ENCODE measurements at places on chromosomes 11 and 22.

DNA sequence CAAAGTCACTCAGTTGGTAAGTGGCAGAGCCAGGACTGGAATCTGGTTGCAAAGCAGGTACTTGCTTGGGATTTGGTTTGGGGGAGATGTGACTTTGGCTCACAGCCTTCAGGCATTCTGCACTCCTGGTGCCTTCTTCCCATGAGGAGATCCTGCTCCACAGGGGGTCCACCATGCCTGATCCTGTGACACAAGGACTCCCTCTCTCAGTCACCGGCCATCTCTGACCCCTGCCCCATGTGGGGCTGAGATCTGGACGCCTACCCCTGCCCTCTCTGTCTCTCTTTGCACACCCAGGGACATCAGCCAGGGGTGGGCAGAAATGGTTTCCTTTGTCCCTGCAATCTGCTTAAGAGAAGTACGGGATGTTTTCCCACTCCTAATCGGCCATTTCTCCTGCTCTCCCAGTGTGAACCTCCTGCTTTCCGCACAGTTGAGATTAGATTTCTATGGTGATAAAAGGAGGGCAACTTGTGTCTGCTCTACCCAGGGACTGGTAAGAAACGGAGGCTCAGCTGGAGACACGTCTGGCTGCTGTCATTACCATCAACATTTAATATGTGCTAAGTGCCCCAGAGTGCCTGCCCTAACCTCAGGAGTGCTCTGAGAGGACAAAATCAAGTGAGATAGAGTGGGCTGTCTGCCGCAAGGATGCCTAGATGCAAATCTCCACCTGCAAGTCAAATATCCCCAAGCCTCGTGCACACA lies 11.1 kb upstream of the FXYD6 start:
- no peak for DNase-seq

GRCh38 chr11:31768749-31769640 lies 42.1 kb downstream of the PAX6 start:
- DNase-seq, result peak; percentile 87

GRCh38 chr11:120890609-120891320 lies 133.1 kb upstream of the TBCEL start:
- no peak for DNase-seq

DNA sequence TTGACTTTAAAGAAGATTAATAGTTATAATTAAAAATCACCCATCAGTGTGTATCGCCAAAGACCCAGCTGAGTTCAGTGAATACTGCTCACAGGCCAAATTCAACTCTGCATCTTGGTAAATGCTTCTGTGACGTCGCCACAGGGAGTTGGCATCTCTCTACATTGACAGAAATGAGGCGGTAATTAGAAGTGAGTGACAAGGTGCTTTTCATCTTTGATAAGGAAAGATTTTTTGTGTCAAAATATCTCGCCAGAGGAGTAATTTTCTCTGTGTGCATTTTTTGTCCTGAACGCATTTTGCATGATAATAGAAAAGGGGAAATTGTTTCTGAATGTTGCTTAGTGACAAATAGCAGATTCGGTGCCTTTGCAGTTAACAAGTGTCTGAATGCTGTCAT lies 345.8 kb downstream of the CNTN5 start:
- DNase-seq, result no peak

DNA sequence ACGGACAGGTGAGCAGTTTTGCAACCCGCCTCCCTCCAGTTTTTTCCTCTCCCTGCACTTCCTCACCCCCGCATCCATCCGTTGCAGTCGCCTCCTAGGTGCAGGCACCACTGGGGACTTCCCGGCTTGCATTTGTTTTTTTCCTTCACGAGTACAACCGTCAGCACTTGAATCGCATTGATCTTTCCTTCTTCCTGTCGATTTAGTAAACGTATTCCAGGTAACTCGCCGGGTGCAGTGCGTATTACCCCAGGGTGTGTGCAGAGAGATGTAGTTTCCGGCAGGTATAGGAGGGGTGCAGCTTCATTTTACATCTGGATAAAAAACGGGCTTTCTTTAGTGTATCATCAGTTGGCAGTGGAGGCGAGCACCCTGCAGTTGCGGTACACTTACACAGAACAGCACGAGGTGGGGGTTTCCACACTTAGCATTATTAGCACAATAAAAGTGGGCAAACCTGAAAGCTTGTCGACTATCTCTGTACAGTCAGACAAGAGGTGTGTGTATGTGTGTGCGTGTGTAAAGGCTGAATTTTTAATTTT lies at the start of gene SORL1-AS1:
TSS of gene SORL1-AS1 (minus strand) at position 359 of the 542 bp plus-strand sequence.
- peak; percentile 56 for DNase-seq

DNA sequence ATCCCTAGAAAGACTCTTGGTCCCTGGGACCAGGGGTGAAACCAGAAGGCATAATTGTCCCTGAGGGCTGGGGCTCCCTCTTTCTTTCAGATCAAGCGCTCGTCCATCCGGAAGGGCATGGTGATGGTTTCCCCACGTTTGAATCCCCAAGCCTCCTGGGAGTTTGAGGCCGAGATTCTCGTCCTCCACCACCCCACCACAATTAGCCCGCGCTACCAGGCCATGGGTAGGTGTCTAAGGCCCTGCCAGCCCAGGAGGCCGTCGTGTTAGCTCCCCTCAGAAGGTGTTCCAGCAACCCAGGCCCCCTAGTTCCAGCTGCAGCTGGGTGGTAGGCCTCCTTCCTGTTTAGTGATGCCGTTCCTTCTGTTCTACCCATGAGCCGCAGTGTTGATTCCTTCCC lies 21.4 kb downstream of the GTPBP1 start:
- DNase-seq, result no peak

DNA sequence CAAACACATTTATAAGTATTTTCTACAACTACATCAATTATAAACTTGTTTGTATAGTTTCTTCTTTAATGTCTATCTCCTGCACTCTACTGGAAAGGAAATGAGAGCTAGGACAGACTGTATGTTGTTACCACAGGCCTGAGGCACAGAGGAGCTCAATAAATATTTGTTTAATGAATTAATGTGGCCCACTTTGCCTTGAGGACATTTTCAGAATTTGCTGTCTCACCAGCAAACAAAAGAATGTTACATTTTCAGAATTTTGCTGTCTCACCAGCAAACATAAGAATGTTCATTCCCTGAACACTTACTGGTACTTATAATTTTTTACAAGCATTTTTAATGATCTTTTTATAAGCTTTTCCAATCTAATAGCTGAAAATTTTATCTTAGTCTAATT lies 41.9 kb upstream of the WNT7B start:
- DNase-seq, result no peak

GRCh38 chr11:124830749-124831148 lies 30.5 kb upstream of the MSANTD2 start:
- DNase-seq, result no peak

GRCh38 chr22:26822313-26822712 lies 164.9 kb downstream of the MIAT start:
- no peak for DNase-seq

GRCh38 chr11:127098684-127099083 lies 98.1 kb upstream of the KIRREL3 start:
- no peak for DNase-seq

GRCh38 chr22:37747080-37747714 lies 50.3 kb downstream of the TRIOBP start:
- DNase-seq, result no peak

DNA sequence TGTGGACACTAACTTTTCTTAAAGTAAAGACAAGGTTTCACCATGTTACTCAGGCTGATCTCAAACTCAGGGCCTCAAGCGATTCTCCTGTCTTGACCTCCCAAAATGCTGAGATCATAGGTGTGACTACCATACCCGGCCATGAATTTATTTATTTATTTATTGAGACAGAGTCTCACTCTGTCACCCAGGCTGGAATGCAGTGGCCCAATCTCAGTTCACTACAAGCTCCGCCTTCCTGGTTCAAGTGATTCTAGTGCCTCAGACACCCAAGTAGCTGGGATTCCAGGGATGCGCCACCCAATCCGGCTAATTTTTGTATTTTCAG lies 29.7 kb upstream of the PCF11 start:
- DNase-seq, result no peak

GRCh38 chr11:60500276-60500910 lies 7.8 kb downstream of the MS4A12 start:
- DNase-seq, result no peak

GRCh38 chr22:45469281-45470073 lies 33.2 kb upstream of the FBLN1 start:
- no peak for DNase-seq

DNA sequence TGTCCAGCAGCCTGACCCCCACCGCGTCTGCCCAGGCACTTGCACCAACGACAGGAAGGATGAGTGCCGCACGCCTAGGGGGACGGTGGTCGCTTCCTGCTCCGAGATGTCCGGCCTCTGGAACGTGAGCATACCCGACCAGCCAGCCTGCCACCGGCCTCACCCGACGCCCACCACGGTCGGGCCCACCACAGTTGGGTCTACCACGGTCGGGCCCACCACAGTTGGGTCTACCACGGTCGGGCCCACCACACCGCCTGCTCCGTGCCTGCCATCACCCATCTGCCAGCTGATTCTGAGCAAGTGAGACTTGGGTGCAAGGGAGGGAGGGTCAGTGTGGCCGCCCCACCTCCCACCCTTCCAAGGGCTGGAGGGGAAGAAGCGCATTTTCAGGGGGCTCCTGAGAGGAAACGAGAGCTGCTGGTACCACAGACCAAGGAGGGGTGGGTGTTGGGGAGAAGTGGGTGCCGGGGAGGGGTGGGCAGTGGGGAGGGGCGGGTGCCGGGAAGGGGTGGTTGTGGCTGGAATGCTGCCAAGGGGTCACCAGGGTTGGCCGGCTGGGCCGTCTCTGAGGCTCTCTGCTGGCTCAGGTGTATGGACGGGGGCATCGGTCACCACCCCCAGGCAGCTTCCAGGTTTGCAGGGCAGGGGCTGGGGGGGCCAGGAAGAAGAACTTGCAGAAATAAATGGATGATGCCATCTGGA lies 27.7 kb upstream of the MUC5B start:
- DNase-seq, result no peak

GRCh38 chr22:49589301-49589700 lies 238.4 kb downstream of the BRD1 start:
- DNase-seq, result no peak

- peak; percentile 69 for DNase-seq
Measured at GRCh38 chr22:37752189-37753087, 55.3 kb upstream of the GCAT start.

Data from G401 (cell line).